ENCODE measurements at places on chromosomes 4 and X.

DNA sequence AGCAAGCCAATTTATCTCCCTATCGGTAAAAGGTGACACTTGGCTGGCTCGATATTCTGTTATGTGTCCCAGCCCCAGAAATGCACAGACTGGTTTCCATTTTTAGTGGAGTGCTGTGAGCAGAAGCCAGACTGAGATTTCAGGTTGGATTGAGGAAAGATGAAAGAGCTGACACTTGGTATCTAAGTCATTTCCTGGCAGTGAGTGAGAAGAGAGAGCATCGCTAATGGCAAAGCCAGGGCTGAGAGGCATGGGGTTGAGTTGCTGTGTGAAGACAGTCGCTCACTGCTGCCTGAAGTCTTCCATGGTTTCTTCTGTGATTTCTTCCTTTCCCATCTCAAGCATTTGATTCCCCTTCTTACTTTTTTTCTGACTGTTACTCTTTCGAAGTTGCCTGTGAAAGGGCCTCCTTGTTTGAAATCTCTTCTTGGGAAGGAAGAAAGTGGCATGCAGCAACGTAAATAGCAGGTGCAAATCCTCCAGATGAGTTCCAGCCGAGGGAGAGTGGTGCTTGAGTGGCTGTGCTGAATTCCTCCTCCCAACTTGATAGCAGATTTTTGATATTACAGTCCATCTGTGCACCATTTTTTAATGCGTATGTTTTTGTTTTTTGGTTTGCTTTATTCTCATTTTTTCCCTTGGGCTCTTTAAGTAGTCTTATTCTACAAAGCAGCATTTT, 109.2 kb upstream of the LIMCH1 start:
- no peak for DNase-seq

DNA sequence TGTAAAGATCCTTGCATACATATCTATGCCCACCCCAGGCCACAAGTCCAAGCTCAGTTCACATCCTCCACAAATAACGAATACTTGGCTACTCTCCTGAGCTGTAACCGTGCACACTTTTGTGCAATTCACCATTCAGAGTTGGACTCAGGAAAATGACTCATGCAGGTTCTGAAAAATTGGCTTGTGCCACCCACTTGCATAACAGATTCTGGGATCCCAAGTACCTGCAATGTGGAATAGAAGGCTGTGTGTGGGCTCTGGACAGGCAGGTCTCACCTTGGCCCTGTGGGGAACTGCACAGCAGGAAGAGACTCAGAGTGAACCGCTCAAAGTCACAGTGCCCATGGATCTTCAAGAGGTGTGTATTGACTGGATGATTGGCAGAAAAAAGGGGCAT, 502.7 kb downstream of the PACRGL start:
- DNase-seq = no peak

DNA sequence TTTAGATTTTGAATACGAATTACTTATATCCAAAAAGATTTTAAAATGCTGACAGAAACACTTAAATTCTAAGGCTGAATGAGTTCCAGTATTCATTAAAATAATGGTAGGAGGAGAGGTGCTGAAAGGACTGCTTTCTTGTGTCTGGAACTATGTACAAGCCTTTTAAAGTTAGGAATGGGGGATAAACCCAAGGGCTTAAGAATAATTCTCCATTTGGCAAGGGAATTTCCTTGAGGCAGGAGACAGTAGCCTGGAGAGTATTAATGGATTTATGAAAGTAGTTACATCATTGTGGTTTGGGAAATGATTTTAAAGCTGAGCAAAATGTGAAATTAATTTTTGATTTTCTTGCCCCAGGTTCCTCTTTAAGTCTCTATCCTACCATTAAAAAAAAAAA, 266.5 kb upstream of the KCNIP4 start:
- DNase-seq = no peak

GRCh38 chr4:123444290-123444731, 47.7 kb downstream of the SPRY1 start:
- DNase-seq = no peak

GRCh38 chrX:153551135-153551534, 33.7 kb downstream of the ATP2B3 start:
- no peak for DNase-seq

DNA sequence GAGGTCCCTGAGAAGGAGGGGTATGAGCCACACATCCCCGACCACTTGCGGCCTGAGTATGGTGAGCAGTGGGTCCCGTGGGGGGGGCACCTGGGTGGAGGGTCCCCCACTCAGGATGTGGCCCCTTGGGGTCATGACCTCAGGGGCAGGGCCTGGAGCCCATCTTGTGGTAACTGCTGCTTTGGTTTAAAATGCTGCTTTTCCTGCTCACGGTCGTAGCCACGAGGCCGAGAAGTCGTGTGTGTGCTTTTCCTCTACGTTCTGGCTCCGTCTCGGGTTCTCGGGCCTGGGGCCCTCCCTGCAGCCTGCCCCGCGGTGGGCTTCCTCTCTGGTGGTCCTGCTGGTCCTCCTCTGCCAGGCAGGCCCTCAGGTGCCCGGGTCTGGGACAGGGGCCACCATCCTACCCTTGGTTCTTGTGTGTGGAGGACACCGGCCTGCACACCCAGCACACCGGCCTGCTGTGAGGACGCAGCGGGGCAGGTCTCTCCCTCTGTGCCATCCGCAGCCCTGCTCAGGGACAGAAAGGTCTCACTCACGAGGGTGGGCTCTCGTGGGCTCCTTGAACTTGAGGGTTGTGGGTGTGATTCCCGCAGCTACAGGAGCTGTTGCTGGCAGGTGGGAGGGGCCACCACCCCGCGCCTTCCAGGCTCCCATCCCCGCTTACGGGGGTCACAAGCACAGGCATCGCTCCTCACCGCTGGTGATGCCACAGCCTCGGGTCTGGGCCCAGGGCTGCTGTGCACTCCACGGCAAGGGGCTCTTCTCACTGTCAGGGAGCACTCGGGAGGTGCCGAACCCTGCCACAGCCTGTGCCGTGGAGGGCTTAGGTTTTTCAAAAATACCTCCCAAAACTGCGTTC, 19.6 kb downstream of the UVSSA start:
- DNase-seq = no peak

DNA sequence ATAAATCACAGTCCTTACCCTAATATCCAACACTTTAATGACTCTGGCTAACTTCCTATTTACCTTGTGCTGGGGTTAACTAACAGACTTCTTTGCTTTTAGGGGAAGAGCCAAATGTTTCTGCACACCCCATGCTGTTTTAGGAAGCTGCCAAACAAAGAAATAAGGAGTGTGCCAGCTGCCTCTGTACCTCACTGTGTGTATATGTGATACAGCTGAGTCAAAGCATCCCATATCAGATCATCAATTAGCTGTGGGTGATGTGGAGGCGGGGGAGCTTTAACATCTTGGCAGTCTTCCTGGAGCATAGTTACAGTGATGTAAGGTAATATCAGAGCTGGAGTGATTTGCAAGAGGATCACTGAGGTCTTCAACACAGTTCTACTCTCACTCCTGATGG, 95.4 kb downstream of the COL25A1 start:
- no peak for DNase-seq

DNA sequence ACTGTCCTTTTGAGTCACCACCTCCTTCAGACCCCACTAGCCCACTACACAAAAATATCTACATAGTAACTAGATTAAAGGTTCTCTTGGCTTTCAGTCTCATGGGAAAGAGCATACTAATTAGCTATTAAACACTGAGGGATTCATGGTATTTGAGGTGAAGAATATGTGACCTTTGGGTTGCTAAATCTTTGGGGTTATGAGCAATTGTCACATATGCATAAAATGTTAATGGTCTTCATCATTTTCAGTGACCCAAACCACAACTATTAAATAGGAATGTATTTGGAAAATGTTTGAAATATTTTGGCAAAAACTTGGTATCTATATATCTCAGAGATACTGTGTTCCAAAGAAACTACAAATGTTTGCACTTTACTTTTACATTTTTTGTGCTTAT, 365.1 kb downstream of the MAGEB5 start:
- DNase-seq = no peak

- no peak for DNase-seq
Measured at GRCh38 chr4:94354474-94354896, 11.8 kb upstream of the HPGDS start.

Measured in SW 1271 (cell line).